ENCODE measurements at places on chromosomes 7 and 10.
A peak's percentile ranks its signal among the peaks of the same experiment; 100 is the strongest.

DNA sequence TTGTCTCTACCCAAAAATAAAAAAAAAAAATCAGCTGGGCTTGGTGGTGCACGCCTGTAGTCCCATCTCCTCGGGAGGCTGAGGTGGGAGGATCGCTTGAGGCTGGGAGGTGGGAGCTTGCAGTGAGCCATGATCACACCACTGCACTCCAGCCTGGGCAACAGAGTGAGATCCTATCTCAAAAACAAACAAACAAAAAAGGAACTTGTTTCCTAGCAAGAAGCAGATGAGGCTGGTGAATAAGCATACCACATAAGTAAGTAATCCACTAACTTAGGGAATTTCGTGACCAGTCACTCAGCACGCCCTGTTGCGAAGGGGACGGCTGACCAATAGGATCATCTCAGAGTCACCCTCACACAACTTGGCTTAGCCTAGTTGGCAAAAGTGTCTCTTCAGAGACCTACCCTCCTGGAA is 64.6 kb downstream of the CUX1 start:
- no peak for DNase-seq

GRCh38 chr10:35675846-35676245 is 33.8 kb upstream of the FZD8 start:
- no peak for DNase-seq

DNA sequence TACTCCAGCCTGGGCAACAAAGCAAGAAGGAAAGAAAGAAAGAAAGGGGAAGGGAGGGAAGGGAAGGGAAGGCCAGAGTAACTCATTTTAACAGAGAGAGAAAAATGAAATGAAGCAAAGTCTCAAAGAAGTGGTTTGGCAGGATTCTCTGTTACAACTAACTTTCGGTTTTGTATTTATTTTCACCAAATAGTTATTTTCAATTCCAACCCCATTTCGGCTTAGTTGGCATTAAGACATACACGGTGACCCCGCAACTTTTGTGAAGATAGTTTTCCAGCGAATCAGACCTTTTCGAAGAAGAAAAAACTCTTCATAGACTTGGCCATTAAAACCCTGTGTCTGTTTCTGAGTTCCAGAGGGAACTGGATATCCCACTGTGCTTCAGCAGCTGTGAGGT is 45.2 kb upstream of the LYZL2 start:
- DNase-seq = no peak

DNA sequence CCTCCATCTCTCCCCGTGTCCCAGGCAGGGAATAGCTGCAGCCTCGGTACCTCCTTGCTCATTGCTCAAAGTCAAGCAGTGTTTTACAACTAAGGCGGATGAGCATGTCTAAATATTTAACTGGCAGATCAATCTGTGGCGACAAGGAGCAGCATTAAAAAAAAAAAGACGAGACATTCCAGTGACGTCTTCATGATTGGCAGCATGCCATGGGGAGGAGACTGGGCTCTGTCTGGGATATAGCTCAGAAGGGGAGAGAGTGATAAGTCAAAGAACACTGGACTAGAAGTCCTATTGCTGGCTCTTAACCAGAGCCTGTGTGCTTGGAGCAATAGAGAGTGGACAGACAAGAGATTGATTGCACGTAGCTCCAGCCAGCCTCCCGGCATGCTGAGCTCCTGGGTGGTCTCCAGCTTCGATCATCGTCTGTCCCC is 287.5 kb upstream of the PODXL start:
- no peak for DNase-seq

- DNase-seq = no peak
These were observed 84.0 kb downstream of the PTPN20 start for GRCh38 chr10:46995234-46995633.

DNA sequence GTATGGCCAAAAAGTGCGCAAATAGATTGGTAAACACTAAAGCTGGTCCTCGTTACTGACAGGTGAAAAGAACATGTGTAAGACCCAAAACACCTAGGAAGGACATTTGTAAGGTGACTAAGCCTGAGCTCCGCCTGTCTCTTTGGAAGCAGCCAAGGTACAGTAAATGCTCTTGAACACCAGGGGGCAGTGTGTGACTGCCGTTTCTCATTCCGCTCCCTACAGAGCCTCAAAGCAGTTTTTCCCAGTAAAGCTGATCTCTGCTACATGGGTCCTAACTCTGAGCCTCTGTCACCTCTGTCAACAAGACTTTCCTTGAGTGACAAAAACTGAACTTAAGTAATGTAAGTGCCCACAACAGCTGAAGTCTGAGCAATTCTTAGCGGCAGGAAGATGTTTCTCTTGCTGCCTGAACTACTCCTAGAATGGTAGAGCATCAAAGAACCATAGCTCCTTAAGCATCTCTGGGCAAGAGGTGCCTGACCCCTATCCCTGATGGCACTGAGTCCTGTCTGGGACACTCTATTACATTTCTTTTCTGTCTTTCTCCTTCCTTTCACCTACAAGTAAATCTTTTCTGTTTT is 238.0 kb upstream of the INHBA start:
- peak; percentile 76 for DNase-seq

DNA sequence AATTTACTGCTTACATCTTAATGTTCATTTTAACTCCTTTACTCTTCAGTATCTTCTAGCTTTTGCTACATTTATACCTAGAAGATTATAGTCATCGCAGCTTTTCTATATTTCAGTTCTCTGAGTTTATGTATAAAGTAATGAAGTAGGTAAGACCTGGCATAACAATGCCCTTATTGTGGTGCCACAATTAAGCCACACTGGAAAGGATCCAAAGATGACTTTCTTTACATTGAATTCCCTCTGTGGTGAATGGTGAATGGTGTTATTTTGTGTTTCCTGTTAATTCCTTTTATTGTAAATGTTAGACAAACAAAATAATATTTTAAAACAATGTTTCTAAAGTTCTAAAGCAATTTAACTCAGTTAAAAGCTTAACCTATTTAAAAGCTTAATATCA is 36.2 kb downstream of the SEMA3D start:
- DNase-seq = no peak

GRCh38 chr10:71664585-71664984 is 55.0 kb downstream of the C10orf105 start:
- no peak for DNase-seq

GRCh38 chr10:34627331-34627730 is 187.8 kb downstream of the PARD3 start:
- no peak for DNase-seq

DNA sequence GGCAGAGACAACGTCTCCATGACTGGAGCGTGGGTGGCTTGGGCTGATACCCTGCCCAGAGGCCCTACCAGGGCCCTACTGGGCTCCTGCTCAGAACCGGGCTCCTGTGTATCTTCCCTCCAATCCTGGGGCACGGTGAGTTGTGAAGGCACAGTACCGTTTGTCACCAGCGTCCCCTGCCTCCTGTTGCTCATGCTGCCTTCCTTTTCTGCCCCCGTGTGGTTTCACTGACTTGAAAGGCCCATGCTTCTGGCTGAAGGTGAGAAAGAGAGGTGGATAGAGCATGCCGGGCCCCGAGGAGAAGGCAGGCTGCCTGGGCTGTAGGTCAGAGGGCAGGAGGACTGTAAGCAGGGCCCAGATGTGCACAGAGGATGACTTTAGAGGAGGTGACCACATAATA is 9.1 kb upstream of the DMBT1 start:
- DNase-seq = no peak

- DNase-seq = no peak
These were observed 297.7 kb upstream of the LRGUK start for GRCh38 chr7:133829336-133829897.

GRCh38 chr7:37714606-37715005 is 31.0 kb downstream of the GPR141 start:
- DNase-seq = no peak

DNA sequence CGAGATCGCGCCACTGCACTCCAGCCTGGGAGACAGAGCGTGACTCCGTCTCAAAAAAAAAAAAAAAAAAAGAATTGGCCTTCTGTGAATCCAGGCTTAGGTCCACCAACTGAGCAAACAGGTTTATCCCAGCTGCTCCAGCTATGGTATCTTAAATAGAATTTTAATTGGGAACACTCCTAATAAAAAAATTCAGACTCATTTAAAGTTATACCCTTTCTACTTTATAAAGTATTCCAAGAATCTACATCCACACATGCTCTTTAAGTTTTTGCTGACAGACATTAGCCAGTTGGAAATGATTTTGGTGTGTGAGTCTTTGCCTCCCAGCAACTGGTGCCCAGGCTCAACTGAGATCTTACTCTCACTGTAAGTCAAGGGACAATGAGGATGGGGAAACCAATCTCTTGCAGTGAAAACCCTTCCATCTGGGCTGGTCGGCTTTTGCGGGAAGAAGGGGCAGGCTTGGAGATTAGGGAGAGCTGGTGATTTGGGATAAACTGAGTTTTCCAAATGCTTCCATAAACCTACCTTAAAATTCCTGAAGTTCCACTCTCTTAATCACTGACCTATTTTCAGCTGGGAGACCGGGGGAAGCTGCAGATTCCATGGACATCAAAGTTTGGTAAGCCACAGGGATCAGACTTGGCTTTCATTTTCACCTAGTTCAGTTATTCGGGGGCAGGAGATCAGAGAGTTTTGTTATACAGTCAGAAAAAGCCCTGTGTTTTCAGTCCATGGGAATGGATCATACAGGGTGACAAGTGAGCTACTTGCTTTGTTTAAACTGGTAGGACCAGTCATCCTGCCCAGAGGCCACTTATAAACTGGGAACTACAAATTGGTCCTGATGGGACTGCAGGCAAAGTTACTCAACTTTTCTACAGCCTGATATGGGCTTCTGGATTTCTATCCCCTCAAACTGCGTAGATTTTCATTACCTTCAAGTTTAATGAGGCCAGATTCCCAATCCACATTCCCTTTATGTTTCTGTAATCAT is 89.3 kb upstream of the ZNF746 start:
- DNase-seq = no peak

GRCh38 chr10:70738761-70739121 is 46.4 kb downstream of the TBATA start:
- no peak for DNase-seq

GRCh38 chr10:2980116-2980515 is 87.2 kb upstream of the PFKP start:
- no peak for DNase-seq

DNA sequence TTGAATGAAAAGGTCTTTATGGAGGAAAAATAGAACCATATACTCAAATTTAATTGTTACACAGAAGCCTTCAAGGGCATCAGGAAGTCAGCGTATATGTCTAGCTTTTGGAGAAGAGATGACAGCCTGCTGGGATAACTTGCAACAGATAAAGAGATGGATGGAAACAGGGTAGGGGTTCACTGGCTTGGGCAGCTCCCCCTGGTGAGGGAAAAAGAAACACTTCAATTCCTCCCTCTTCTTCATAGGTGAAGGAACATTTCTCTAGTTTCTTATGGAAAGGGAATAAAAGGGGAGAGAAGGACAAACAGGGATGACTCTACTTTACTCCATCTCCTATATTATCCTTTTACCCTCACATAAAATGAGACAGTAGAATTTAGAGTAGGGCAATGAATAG is 635.7 kb downstream of the PHTF2 start:
- no peak for DNase-seq

DNA sequence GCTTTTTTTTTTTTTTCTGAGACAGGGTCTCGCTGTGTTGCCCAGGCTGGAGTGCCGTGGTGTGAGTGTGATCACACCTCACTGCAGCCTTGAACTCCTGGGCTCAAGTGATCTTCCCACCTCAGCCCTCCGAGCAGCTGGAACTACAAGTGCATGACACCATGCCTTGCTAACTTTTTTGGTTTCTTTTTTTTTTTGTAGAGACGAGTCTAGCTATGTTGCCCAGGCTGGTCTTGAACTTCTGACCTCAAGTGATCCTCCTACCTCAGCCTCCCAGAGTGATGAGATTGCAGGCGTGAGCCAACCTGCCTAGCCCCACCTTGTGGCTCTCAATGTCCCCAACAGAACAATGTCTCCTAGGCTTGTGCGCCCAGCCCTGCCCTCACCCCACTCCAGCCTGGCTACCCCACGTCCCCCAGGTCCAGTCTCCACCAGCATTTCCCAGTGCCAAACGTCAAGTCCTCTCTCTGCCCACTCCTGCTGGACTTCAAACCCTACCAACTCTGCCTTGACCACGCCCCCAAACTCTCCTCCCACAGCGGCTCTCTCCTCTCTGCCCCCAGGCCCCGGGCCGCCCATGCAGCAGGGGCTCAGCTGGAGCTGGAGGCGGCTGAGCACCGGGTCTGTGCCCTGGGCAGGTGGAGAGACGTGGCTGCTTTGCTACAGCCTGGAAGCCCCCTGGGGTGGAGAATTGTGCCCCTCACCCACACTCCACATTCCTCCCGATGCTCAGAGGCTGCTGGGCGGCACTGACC is 18.9 kb downstream of the BHLHA15 start:
- no peak for DNase-seq

- no peak for DNase-seq
These were observed 34.6 kb upstream of the TPST1 start for GRCh38 chr7:66170309-66171231.

GRCh38 chr10:78023741-78024140 is 5.6 kb downstream of the POLR3A start:
- no peak for DNase-seq

GRCh38 chr7:137480401-137480800 is 136.9 kb upstream of the PTN start:
- DNase-seq = no peak

GRCh38 chr10:92972066-92972870 is 88.3 kb upstream of the CYP26C1 start:
- DNase-seq = peak; percentile 10

DNA sequence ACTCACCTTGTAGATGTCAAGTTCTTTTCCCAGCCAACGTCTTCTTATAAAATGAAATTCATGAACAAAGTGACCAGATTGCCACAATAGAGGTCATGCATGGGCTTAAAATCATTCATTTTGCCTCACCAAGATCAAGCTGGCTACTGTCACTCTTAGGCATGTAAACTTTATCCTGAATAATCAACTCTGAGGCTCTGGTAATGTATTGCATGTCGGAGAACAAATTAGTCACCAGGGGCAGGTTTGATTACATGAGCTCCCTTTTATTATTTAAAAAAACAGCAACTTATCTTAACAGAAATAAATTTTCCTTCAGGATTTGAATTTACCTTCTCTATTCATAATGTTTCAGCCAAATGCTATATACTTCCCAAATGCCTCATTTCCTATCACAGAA is 112.9 kb upstream of the SP4 start:
- no peak for DNase-seq

GRCh38 chr7:151060416-151061212 is 1.2 kb downstream of the SLC4A2 start:
- DNase-seq = no peak

- DNase-seq = no peak
These were observed 63.1 kb upstream of the MEOX2 start for GRCh38 chr7:15749631-15750030.

Data from SK-N-DZ (cell line).